ENCODE measurements at places on chromosomes 1 and 21.

GRCh38 chr1:183227422-183228346 is 41.6 kb downstream of the LAMC2 start:
- peak; percentile 62 for DNase-seq

DNA sequence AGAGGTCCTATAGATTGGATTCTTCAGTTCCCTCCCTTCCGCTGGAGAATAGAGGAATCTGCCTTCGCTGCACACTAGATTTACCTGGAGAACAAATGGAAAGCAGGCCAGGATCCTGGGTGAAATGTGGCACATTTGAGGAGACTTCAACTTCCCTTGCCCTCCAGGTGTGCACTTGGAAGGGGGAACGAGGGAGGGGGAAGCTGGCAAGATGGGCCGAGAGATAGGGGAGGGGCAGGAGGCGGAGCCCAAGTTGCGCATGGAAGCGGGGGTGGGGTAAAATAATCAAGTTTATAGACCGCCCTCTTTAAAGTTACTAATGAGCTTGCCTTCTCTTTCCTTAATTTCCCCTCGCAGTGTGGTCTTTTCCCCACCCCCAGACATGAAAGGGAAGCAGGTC is 155.7 kb upstream of the CAMK1G start:
- DNase-seq: no peak

DNA sequence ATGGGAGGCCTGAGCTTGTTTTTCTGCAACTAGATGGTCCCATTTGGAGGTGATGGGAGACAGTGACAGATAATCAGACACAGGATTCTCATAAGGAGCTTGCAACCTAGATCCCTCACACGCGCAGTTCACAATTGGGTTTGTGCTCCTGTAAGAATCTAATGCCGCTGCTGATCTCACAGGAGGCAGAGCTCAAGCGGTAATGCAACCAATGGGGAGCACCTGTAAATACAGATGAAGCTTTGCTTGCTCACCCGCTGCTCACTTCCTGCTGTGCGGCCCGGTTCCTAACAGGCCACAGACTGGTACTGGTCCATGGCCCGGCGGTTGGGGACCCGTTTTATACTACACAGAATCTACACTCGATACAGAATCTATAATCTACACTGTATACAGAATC is 52.6 kb upstream of the B3GALNT2 start:
- no peak for DNase-seq

DNA sequence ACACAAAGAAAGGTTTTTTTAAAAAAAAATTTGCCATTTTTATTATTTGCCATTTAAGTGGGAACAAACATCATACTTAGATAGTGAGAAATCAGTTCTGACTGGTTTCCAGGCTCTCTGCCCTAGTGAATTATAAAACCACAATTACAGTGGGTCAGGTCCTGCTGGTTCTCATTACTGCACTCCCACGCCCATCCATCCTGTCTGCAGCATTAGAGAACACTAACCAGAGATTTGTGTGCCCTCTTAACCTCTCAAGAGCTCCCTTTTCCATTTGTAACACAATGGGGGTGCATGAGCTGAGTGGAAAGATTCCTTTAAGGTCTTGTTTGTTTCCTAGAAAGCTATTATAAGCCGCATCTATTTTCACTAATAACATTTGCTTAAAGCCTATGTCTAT is 489.3 kb downstream of the AMY1C start:
- DNase-seq: no peak

DNA sequence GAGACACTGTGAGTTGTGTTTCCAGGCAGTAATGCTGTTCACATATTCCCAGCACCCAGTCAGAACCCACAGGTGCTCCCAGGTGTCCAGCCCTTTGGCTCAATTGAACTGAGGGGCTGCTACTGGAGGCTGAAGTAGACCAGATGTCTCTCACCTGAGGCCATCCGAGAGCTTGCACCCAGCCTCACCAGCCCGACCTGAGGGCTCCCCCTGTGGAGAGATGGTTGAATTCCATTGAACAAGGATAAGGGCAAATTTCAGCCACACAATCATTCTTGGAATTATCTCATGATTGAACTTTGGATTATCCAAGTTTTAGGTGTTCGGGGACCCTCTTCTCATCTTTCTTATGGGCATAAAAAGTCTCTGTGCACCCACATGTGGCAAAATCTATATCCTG is 52.1 kb downstream of the OBSCN start:
- no peak for DNase-seq

- DNase-seq: no peak
Measured at GRCh38 chr1:46489638-46490405, at the start of gene DMBX1. DMBX1 (plus strand) TSS chr1:46489836; CDS start chr1:46507011, 17,175 bp downstream.

DNA sequence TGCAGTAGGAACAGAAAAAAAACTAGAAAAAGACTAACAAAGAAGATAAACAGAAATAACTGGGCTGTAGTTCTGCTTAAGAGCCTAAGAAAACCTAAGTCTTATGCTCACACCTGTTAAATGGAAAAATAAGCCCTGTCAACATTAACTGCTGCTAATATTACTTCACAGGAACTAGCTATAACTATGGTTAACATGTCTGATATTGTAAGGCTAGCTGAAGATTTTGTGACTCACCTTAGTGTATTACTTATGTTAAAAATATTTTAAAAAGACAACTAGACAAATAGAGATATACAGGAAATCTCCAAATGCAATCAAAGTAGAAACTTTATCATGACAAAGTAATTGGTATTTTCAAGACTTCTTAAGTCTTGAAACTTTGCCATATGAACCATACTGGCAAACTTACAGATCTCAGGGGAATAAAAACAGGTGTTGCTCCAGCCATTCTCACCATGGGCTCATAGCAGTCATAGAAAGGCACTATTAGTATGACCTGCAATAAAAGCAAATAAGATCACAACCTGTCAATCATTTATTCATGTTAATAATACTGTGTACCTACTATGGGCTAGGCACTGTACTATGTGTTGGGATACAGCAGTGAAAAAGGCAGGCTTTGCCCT is 30.7 kb downstream of the KYAT3 start:
- DNase-seq: no peak

- DNase-seq: no peak
Measured at GRCh38 chr1:115927971-115928370, 48.3 kb upstream of the SLC22A15 start.
